ENCODE measurements at places on chromosomes 1 and 21. TPM values are rescaled to one million over a fixed set of nuclear protein-coding genes. Genes with fewer than 3 reads are reported as not detected.

DNA sequence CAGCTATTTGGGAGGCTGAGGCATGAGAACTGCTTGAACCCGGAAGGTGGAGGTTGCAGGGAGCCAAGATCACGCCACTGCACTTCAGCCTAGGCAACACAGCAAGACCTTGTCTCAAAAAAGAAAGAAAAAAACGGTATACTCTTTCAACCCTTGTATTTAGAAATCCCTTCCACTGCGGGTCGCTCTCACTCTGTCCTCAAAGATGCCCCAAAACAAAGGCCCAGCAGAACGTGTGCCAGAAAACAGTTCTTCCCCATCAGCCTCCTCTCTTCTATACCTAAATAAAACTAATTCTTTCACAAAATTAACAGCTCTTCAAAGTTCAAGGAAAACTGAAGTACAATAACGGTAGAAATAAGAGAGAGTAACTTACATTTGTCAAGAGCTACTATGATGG is 13.2 kb downstream of the SETD4 start:
- no peak for DNase-seq

RAP1GAP gene
- 47.0 TPM for total RNA-seq

DNA sequence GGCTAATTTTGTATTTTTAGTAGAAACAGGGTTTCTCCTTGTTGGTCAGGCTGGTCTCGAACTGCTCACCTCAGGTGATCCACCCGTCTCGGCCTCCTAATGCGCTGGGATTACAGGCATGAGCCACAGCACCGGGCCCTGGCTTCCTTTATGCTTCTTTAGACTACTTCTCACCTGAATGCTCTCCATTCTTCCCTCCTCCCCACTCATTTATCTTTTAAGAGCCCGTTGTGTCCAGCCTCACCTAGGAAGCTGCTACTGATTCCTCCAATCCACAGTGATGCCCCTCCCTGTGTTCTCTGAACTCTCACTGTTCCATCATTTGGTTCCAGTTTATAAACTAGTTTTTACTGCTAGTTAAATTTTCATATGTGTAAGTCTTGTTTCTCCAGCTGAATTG is 44.9 kb upstream of the NR5A2 start:
- DNase-seq, result no peak

GART gene
- 103 TPM for total RNA-seq
